Stimulated activated CD4-positive, alpha-beta T cell treated with anti-CD3 and anti-CD28 coated beads, Interleukin-1b, Interleukin-23, amount 100 ng/mL, for 1 hour (primary cell): ENCODE measurements at places on chromosomes 7 and 10.

DNA sequence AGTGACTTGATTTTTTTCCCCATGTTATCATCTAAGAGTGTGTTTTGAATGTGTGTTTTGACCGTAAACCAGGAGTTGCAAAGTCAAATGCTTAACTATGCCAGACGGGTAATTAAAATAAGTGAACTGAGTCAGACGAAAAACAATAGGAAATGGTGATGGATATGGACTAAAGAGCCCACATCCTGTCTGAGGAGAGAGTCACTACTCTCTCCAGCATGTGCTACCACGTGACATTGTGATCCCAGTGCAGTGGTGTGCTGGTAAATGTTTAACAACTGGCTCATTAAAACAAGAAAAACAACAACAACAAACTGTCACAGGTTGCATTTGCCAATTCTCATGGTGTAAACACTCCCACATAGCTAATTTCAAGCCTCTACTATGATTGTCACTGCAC is 164.3 kb downstream of the SUGCT start:
- DNase-seq: no peak

GRCh38 chr10:88347022-88347421 is 236.1 kb downstream of the RNLS start:
- DNase-seq: no peak

DNA sequence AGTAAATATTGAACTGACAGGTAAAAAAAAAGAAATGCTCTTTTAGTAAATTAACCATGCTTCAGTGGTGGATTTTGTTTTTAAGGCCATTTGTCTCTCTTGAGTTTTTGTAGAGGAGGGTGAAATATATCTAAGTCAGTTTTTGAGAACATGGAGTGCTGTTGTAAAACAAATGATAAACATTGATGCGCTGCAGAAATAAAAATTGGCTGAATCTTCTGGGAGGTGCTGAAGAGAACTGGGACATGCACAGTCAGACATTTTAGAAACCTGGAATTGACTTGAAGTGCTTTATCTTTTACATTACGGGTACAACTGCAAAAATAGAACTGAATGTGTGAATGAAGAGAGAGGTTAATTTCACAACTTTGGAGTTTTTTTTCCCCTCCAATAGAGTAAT is 203.0 kb upstream of the HDAC9 start:
- DNase-seq: no peak

DNA sequence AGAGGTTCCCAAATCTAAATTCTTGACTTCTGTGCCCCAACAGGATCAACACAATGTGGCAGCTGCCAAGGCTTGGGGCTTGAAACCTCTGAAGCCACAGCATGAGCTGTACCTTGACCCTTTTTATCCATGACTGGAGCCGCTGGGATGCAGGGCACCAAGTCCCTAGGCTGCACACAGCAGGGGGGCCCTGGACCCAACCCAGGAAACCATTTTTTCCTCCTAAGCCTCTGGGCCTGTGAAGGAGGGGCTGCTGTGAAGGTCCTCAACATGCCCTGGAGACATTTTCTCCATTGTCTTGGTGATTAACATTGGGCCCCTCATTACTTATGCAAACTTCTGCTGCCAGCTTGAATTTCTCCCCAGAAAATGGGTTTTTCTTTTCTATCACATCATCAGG is 72.6 kb downstream of the FOXP2 start:
- DNase-seq: no peak

- DNase-seq: no peak
These were observed 53.8 kb downstream of the APBB1IP start for GRCh38 chr10:26491934-26492333.
